ENCODE measurements at places on chromosomes 2 and 18.

DNA sequence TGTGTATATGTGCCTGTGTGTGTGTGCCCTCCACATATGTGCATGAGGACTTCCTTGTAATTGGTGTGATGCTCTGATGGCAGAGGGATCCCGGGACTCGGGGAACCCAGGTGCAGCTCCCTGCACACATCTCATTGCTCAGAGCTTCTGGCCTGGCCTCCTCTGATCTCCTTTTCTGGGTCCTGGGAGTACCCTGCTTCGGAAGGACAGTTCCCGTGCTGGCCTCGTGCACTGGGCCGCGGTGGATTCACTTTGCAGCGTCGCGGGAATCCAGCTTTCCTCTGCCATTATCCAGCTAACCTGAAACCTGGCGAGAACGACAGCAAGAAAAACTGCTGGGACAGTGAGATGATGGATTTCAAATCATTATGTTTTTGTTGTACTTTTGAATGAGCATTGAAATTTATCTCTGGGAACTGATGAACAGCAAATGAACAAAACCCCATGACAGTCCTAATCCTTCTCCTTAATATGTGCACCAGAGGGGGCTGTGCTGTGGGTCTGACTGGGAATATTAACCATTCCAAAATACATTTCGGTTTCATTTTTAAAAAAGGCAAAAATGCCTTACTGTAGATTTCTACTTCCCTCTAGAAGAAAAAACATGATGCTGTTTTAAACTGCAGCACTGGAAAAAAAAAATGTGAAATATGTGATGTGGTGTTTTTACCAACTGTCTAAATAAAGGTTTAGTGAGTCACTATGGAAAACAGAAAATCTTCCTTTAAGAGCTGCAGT lies 78.2 kb downstream of the PTGR3 start:
- no peak for DNase-seq

DNA sequence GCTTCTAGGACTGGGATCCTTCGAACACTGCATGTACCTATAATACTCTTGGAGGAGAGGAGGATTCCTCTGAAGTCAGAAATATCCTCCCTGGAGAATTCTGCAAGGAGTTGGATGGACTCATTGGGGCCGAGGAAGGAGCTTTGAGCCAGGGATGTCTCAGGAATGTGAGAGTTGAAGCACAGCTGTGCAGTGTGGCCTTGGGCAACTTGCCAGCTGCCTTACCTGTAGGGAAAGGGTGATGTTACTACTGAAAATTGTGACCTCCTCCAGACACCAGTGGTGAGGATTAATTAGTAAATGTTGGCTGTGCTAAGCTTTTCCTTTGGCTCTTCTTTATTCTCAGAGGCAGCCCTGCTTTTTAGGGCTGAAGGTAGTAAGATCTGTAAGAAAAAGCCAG lies 41.4 kb downstream of the FMNL2 start:
- no peak for DNase-seq

DNA sequence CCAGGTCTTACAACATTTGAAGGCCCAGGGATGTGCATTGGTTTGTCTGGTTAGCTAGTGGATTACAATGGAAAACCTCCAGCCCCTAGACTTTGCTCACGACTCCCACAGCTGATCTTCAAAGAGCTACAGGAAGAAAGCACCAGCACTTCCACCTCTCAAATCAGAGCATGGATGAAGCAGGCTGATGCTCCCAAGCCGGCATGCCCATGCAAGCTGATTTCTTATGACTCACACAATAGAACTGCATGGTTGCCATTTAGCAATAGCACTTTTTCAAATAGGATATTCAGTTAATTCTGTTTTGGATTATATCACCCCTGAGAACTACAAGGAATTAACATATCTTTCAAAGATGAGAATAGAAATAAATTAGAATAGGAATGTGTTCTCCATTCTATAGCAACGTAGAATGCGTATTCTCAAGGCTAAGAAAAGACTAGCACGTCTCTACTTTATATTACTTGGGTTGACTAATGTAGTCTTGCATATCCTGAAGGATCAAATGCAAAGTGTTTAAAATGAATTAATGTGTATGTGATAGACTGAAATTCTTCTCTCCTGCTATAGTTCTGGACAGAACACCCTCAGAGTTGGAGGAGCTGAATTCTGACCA lies 292.4 kb downstream of the TRIB2 start:
- DNase-seq: no peak

DNA sequence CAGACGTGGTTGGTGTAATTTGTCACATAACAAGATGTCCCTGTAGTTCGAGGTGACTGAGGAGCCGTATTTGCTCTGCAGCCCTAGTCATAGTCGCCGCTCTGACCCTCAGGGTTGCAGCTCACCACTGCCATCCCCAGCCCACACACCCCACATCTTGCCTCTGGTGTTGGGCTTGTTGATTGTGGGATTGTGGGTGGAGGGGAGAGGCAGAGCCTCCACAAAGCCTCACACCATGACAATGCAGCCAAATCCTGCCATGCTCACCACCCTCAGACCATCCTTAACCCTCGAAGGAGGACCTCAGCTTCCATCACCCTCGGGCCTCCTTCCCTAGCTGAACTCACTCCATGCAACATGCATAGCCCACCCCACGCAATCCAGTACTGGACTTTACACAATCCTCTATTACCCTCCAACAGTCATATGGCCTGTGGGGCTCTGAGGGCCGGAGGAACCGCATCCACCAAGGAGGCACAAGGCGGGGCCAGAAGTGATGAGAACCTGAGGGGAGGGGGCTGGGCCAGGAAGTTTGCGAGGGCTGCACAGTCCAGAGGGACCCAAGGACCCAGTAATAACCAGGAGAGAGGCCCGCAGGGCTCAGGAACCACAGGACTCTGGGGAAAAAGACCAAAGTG lies 11.6 kb downstream of the PKDCC start:
- no peak for DNase-seq

GRCh38 chr18:27556741-27557140 lies 371.6 kb upstream of the CHST9 start:
- DNase-seq: no peak

DNA sequence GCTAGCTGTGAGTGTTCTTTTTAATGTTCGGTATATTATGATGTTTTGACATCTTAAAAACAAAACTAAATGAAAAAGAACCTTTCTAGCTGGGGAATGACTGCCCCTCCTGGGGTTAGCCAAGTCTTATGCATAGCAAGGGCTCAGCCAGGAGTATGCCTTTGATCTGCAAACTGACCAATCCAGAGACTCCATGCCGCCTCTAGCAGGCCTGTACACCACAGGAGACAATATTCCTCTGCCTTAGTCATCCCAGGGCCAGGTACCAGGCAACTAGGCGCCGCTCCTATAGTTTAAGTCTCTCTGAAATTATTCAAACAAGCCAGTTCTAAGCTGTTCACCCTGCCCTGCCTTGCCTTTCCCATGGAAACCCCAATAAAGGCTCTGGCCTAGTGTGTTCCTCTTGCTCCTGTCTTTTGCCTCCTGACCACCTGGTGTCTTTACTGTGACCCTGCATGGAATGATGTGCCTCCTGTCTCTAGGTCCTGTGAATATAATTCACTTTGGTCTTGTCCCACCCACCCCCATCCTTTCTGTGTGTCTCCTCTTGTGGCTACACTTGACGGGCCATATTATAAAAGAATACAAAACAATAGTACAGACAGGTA lies 52.0 kb upstream of the CHN1 start:
- DNase-seq: no peak

DNA sequence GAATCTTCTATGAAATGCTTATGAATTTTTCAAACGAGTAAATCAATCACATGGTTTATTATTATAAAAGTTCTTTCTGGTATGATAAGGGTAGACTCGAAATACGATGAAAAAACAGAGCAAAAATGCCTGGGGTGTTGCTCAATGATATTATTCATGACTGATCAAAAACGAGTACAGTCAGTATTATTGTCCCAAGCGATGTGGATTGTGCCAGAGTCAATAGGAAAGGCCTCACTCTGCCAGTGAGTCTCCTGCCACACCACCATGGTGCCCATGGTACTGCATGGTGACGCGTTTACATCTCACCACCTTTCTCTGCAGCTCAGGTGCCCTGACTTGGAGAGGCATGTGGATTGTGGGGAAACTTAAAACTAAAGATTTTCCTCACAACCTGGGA lies 58.5 kb downstream of the KCTD1 start:
- DNase-seq: no peak

DNA sequence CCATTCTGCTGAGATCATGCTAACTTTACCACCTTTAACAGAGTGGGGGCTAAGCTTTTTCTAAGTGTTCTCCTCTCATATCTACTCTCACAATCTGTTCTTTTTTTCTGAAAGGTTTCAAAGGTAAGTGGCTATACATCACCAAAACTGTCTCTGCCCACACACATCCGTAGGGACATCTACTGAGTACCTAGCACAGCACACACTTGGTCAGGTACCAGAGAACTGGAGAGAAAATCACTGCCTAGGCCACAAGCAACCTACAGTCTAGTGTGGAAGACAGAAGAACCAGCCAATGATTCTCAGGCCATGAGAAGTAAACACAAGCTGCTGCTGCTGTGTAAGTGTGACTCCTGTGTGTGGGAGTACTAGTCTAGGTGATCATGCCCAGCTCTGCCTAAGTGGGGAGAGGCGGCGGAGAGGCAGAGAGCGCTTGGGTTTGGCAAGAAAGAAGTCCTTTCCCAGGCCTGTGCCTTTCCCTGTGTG lies 176.1 kb upstream of the ZFP36L2 start:
- no peak for DNase-seq

DNA sequence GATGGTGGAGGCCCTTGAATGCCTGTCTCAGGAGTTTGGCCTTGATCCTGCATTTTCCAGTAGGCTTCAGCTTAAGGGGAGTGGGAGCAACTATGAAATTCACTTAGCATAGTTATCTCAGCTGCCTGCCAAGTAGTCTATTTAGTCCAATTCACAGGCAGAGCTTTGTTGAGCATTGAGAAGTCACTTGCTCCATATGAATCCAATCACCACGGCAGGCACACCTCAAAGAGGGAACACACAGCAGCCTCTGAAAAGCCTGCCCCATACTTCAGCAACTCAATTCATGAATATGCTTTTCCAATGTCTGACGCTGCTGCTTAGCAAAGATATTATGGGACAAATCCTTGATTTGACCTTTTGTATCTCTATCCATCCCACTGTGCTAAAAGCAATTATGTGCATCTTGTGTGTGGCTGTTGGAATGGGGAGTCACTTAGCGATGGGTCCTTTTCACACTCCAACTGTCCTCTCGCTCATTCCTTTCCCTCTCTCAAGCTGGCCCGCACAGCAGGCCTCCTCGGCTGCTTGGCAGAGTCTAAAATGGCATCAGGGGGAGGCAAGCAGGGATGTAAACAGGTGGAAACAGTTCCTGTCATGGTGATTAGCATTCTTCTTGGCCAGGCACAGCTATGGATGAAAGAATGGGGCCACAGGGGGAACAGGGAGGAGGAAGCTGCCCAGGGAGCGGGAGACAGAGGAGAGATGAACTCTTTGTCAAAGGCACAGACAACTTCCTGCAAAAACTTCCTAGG lies 56.0 kb upstream of the LRPPRC start:
- no peak for DNase-seq

DNA sequence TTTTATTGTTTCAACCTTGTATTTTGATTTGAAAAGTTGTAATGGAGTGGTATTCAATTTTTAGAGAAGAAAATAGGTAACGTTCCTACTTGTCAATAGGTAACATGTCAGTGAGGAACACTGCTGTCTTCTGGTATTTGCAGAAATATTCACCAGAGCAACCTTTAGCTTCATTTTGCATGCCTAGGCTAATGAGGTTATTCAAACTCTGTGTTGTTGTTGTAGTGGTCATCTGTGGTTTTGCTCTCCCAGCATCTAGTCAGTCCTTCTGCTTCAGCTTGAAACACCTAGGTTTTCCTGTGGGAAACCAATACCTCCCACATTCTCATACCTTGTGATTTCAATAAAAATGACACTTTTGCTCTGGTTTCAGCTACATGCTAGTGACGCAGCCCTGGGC lies 98.4 kb downstream of the LYPD6 start:
- DNase-seq: no peak

GRCh38 chr2:26605999-26606846 lies 34.9 kb downstream of the CIB4 start:
- no peak for DNase-seq

GRCh38 chr18:79587779-79588635 lies 91.6 kb upstream of the CTDP1 start:
- no peak for DNase-seq

GRCh38 chr2:46798998-46799698 lies 116.5 kb downstream of the MCFD2 start:
- DNase-seq: no peak

DNA sequence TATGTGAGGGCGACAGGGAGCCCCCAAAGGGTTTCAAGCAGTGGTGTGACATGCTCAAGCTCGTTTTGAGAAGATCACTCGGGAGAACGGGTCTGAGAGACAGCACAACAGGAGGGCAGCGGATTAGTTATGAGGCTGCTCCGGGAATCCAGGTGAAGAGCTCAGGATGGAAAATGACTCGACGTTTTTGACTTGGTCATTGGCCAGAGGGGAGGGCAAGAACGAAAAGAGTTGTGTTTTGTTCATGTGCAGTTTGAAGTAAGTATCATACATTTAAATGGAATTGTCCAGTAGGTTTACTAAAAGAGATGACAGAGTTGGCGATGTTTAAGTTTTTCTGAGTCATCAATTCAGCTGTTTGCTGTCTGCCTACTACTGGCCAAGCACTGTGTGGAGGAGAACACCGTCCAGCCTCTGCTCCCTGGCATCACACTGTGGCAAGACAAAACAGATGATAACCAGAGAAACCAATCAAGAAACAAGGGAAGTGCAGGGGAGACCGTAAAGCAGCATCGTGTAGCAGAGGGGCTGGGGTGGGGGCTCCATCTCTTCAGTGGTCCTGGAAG lies 25.3 kb upstream of the ANXA4 start:
- no peak for DNase-seq

DNA sequence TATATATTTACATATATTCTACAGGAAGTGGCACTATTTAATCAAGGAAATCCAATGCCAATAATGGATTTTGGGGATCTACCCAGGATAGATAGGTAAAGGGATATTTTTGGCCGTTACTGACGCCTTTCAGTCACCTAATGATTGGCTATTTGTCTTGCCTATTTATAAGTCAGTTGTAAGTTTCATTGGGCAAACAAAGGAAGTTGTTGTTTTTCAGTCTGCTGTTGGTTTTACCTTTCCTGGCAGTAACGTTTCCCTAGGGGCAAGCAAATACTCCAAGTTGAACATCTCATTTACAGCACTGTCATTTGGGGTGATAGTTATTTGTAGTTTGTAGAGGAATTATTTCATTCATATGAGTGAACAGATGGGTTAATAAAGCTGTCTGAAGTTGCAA lies 17.0 kb upstream of the LANCL1 start:
- no peak for DNase-seq

GRCh38 chr2:169765523-169765922 lies 31.9 kb downstream of the KLHL23 start:
- DNase-seq: no peak

Data from CMK (cell line).